ENCODE measurements at places on chromosomes 1 and 21. TPM values are rescaled to one million over a fixed set of nuclear protein-coding genes. Genes with fewer than 3 reads are reported as not detected.
A peak's percentile ranks its signal among the peaks of the same experiment; 100 is the strongest.

- H3K36me3 ChIP-seq, result no peaks in the 10 kb centered on the region
- peaks cover 9% of the 10 kb centered on the region for H3K4me1 ChIP-seq
- no peak overlapping the region for H3K27ac ChIP-seq
- no peak overlapping the region for H3K4me3 ChIP-seq
- no peak for DNase-seq
Observed at GRCh38 chr1:229117664-229118300, 153.1 kb upstream of the RAB4A start.

DNA sequence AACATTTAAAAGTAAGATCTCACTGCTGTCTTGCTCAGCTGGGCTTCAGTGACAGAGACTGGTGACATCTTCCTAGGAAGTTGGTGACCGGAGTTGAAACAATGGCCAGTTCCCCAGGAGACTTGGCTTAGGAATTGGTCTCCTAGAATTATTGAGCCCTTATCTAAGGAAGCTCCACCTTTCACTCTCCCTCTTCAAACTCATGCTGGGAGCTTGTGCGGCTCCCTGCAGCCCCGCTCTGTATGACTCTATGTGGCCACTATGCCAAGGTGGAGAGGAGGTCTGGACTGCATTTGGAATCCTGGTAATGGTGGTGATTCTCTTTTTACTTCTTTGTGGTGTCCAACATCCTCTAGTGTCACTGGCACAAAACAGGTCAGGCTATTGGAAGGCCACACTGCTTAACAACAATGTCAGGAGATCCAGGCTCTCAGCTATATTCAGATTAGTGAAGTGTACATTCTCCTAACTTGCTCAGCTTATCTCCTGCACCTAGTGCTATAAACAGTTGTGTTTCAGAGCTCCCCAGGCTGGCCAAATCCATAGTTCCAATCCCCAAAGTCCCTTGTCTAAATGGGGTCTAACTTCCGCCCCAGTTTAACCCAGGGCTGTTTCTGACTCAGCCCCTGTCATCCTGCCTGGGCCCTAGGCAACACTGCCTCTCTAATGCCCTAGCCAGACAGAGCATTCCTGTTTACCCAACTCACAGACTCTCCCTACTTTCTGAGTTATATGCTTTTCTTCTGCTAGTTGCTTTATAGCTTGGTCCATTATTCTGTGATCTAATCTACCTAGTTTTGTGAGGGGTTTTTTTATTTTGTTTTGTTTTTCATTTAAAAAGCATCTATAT lies 18.3 kb downstream of the ATP2B4 start:
- DNase-seq, result no peak
- peak overlapping the region; percentile 41 for H3K27ac ChIP-seq
- H3K27me3 ChIP-seq, result no peaks in the 10 kb centered on the region
- no peak overlapping the region for H3K4me3 ChIP-seq

DNA sequence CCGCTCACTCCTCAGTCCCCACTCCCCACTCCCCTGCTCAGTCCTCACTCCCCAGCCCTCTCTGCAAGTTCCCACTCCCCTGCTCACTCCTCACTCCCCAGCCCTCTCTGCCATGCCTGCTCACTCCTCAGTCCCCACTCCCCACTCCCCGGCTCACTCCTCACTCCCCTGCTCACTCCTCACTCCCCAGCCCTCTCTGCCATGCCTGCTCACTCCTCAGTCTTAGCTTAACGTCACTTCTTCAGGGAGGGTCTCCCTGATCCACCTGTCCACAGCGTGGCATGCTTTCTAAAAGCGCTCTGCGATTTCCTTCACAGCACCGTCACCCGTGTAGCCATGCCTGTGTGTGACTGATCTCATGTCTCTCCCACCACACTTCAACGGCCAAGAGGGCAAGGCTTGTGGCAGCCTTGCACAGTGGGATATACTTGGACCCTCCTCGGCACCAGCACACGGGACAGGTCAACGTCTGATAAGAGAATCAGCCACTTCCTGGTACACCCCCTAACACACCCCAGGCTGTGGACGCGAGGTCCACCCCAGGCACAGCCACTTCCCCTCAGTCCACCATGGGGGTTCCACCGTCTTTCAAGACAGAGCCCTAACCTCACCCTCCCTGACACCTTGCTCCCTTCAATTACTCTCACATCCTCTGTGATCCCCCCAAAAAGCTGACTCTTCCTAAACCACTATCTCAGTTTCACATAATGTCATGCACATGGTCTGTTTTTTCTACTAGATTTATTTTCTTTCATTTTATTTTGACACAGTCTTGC lies 14.0 kb downstream of the PRDM15 start:
- no peak for DNase-seq
- H3K4me1 ChIP-seq, result peaks cover 35% of the 10 kb centered on the region
- H3K27me3 ChIP-seq, result no peaks in the 10 kb centered on the region
- H3K27ac ChIP-seq, result peak overlapping the region; percentile 30

DNA sequence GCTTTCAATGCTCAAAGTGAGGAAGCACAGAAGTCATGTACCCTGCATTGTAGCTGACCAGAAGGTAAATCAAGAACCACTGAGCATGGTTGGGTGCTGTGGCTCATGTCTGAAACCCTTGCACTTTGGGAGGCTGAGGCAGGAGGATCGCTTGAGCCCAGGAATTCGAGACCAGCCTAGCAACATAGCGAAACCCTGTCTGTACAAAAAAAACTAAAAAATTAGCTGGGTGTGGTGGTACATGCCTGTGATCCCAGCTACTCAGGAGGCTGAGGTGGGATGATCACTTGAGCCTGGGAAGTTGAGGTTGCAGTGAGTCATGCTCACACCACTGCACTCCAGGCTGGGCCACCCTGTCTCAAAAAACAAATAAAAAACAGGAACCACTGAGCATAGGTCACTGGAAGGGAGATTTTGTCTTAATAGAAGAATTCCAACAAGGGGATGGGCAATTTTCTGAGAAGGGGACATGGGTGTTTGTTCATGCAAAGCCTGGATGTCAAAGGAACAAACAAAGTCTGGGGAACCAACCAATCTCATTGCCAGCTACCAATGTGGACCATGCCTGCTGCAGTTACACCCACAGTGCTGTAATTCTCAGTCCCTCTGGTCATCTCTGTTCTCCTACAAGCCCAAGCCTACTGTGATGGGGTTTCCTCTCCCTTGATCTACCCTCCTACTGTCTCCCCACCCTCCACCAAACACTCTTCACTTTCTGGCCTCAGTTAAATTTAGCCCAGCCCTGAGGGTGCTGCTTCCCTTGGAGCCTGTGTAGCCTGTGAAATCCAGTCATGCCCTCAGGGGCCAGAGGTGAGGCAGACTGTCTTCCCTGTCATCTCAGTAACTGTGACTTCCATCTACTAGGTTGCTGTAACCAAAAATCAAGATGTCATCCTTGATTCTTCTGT lies 47.9 kb downstream of the ELF3 start:
- peaks cover 6% of the 10 kb centered on the region for H3K27me3 ChIP-seq
- no peak overlapping the region for H3K4me3 ChIP-seq
- no peak overlapping the region for H3K27ac ChIP-seq

DNA sequence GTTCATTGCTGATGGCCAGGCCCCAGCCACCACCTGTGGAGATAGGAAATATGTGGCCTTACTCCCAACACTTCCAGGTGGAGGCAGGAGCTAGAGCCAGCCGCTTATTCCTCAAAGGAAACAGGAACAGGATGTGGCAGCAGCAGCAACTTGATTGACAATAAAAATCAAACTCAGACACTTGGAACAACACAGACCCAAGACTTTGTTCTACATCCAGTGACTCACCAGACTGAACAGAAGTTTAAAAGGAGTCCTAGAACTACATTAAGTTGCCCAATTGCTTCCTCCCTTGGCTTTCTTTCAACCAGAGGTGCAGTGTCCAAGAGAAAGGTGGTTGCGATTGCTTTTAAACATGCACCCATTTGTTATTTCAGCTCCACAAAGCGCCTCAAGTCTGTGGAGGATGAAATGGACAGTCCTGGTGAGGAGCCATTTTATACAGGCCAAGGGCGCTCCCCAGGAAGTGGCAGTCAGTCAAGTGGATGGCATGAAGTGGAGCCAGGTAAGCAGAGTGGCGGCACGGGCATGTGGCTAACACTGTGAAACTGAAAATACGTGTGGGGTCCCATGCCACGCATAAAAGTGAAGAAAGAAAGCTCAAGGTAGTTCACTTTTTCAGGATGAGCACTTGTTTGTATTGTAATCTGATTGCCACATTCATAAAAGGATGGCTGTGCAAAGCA lies 276.6 kb downstream of the NFIA start:
- H3K4me3 ChIP-seq, result no peak overlapping the region
- H3K27ac ChIP-seq, result no peak overlapping the region
- no peak for DNase-seq
- no peaks in the 10 kb centered on the region for H3K27me3 ChIP-seq
- no peaks in the 10 kb centered on the region for H3K4me1 ChIP-seq

GRCh38 chr1:55309053-55309452 lies 93.9 kb upstream of the USP24 start:
- H3K27me3 ChIP-seq, result peaks cover 8% of the 10 kb centered on the region
- no peak for DNase-seq
- no peaks in the 10 kb centered on the region for H3K4me1 ChIP-seq
- H3K36me3 ChIP-seq, result no peaks in the 10 kb centered on the region
- no peak overlapping the region for H3K27ac ChIP-seq
- H3K4me3 ChIP-seq, result no peak overlapping the region

Gene LDLRAD1
- not detected for total RNA-seq

Gene TDRD10
- total RNA-seq, result not detected
